Activated naive CD4-positive, alpha-beta T cell (primary cell): ENCODE measurements at places on chromosomes 6 and 20.

GRCh38 chr6:84977363-84977705 lies 212.9 kb upstream of the TBX18 start:
- no peak for DNase-seq

DNA sequence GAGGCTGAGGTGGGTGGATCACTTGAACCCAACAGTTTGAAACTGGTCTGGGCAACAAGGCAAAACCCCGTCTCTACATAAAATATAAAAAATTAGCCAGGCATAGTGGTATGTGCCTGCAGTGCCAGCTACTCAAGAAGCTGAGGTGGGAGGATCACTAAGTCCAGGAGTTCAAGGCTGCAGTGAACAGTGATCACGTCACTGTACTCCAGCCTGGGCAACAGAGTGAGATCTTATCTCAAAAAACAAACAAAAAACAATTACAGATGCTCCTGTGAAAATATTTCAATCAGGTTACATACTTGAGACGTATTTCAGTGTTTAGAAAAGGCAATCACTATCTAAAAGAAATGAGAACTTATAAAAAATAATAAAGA lies 33.8 kb downstream of the RANBP9 start:
- no peak for DNase-seq

- peak; percentile 7 for DNase-seq
Measured at GRCh38 chr6:135181333-135182070, 394 bp downstream of the MYB start.

- DNase-seq = no peak
Measured at GRCh38 chr20:13443690-13444089, 195.0 kb downstream of the TASP1 start.

GRCh38 chr20:1769491-1769890 lies 111.9 kb upstream of the SIRPG start:
- DNase-seq = no peak

GRCh38 chr6:132865364-132865763 lies 51.0 kb downstream of the RPS12 start:
- DNase-seq = no peak

- no peak for DNase-seq
Measured at GRCh38 chr6:167934426-167934864, 63.0 kb upstream of the KIF25 start.

GRCh38 chr6:87378947-87379346 lies 28.8 kb upstream of the CFAP206 start:
- DNase-seq = no peak

DNA sequence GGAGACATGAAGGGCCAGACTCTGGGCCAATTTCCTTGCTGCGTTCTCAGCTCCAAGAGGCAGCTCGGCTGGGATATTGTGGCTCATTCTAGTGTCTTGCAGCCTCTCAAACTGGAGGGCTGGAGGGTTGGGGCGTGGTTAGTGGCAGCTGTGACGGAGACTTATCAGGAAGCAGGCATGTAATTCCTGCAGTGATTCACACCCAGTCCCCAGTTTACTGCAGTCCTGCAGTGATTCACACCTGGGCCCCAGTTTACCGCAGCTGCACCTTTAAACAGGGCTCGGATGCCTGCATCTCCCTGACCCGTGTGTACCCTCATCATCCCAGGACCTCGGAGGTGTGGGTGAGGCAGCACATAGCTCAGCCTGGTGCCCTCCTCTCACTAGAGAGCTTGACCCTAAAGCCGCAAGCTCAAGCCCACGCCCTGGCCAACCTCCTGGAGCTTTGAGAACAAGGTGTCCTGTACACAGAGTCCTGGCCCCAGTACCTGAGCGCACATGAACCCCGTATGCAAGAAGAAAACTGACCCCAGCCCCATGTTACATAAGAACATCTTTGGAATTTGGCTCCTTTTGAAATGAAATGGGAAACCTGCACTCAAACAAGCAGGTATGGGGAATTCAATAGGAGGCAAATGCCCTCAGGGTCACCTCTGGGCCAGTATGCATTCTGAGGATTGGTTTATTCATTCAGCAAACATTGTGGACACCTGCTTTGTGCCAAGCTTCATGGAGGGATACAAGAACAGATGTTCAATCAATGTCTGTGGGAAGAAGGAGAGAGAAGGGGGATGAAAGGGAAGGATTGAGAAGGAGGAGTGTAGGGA lies 55.3 kb upstream of the FAM83D start:
- DNase-seq = no peak

- no peak for DNase-seq
Measured at GRCh38 chr20:45153752-45154151, 20.9 kb upstream of the PI3 start.

DNA sequence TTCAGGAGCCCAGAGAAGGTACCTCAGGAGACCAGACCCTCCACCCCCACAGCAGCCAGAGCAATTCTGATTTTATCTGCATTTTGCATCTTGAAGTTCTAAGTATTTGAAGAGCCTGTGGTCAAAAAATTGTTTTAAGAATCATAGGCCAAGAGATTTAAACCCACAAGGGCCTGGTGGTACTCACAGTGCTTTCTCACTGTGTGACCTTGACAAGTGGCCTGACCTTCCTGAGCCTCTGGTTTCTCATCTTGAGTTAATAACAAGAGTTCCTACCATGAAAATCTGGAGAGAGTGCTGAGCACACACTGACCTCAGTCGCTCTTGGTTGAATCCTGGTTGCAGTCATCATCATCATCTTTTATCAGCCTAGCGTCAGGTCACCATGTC lies 45.4 kb upstream of the ID1 start:
- no peak for DNase-seq

- DNase-seq = no peak
Measured at GRCh38 chr20:50172347-50173013, 18.1 kb upstream of the CEBPB start.

- no peak for DNase-seq
Measured at GRCh38 chr6:79808921-79809320, 138.4 kb downstream of the ELOVL4 start.

DNA sequence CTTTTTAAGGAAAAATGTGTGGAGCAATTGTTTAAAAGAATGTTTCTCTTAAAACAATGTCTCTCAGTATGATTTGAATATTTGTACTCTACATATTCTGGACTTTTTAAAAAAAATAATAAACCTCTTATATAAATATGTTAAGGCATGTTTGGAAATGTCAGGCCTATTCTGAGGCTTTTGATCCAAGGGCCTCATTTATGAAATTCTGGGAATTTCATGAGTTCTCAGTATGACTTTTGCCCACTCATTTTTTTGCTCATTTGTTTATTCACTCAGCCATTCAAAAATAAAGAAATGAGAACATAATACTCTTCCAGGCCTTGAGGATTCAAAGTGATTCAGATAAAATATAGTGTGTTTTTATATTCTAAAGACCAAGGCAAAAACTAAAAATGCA lies 60.4 kb downstream of the DOK5 start:
- DNase-seq = no peak

DNA sequence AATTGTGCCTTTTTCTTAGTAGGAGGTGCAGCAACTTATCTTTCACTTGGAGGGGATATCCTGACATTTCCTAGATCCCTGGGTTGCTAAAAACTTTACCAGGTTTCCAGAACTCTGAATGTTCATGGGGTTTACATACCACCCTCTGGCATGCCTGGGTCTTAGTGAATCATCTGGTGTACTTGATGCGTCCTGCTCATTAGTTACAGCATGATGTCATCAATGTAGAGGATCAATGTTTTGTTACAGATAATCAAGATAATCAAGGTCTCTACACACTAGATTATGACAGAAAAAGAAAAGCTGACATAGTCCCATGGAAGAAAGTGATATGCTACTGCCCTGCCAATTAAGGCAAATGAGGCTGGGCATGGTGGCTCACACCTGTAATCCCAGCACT lies 27.0 kb downstream of the FITM2 start:
- DNase-seq = no peak

- no peak for DNase-seq
Measured at GRCh38 chr20:208942-209566, 18.0 kb upstream of the DEFB129 start.

GRCh38 chr20:46715292-46715756 lies 5.9 kb downstream of the SLC2A10 start:
- no peak for DNase-seq

- no peak for DNase-seq
Measured at GRCh38 chr20:3223651-3223993, 14.3 kb downstream of the ITPA start.

- DNase-seq = no peak
Measured at GRCh38 chr6:19734061-19734460, 103.1 kb upstream of the ID4 start.
